Nephron progenitor cell (in vitro differentiated cells): ENCODE measurements at places on chromosomes 7 and 10.

GRCh38 chr10:22344249-22344648 is 1.0 kb upstream of the SPAG6 start:
- peaks cover 23% of the 10 kb centered on the region for H3K4me1 ChIP-seq
- no peak for DNase-seq
- H3K4me3 ChIP-seq = peak overlapping the region; percentile 70
- H3K27me3 ChIP-seq = peaks cover 91% of the 10 kb centered on the region
- no peaks in the 10 kb centered on the region for H3K36me3 ChIP-seq

DNA sequence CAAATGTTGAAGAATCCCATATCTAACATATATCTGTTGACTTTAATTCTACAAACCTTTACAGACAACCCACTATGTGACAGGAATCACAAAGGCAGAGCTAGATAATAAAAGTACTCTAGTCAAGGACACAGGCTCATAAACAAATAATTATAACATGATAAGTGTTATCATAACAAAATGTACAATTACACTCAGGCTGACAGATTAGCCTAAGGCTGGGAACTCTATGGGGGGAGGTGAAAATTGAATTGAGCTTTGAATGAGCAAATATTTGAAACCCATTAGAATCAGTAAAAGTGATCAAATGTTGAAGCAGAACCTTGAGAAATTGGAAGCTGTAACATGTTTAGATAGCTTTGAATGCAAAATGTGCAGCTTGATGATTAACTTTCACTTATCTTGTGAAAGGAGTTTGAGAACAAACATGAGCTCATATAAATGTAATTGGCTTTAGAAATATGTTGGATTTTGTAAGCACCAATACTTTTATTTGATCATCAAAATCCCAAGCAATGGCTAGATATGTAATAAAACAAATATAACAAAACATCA is 970.2 kb downstream of the SORCS3 start:
- H3K36me3 ChIP-seq = no peaks in the 10 kb centered on the region
- peaks cover 4% of the 10 kb centered on the region for H3K27me3 ChIP-seq
- no peak overlapping the region for H3K27ac ChIP-seq
- H3K4me1 ChIP-seq = no peaks in the 10 kb centered on the region
- DNase-seq = no peak

DNA sequence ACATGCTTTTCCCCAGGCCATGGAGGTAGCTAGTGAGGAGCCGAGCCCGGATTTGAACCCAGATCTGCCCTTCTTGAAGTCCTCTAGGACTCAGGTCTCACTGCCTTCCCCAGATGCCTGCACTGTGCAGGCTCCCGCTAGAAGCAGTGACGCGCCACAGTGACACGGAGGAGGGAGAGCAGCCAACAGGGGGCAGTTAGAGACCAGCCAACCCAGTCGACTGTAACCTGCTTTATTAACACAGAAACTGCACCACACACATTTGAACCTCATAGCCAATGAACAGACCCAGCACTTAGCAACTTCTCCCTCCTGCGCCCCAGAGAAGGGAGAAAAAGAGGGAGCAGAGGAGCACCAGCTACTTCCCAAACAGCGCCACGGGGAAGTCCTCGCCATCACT is 27.4 kb downstream of the PILRA start:
- no peaks in the 10 kb centered on the region for H3K36me3 ChIP-seq
- peaks cover 42% of the 10 kb centered on the region for H3K27me3 ChIP-seq
- H3K4me1 ChIP-seq = peaks cover 29% of the 10 kb centered on the region
- DNase-seq = peak; percentile 60
- no peak overlapping the region for H3K27ac ChIP-seq
- no peak overlapping the region for H3K4me3 ChIP-seq

GRCh38 chr7:85483177-85483576 is 296.3 kb upstream of the SEMA3D start:
- DNase-seq = no peak
- no peak overlapping the region for H3K27ac ChIP-seq
- H3K27me3 ChIP-seq = no peaks in the 10 kb centered on the region
- H3K4me1 ChIP-seq = no peaks in the 10 kb centered on the region
- no peaks in the 10 kb centered on the region for H3K36me3 ChIP-seq
- no peak overlapping the region for H3K4me3 ChIP-seq

DNA sequence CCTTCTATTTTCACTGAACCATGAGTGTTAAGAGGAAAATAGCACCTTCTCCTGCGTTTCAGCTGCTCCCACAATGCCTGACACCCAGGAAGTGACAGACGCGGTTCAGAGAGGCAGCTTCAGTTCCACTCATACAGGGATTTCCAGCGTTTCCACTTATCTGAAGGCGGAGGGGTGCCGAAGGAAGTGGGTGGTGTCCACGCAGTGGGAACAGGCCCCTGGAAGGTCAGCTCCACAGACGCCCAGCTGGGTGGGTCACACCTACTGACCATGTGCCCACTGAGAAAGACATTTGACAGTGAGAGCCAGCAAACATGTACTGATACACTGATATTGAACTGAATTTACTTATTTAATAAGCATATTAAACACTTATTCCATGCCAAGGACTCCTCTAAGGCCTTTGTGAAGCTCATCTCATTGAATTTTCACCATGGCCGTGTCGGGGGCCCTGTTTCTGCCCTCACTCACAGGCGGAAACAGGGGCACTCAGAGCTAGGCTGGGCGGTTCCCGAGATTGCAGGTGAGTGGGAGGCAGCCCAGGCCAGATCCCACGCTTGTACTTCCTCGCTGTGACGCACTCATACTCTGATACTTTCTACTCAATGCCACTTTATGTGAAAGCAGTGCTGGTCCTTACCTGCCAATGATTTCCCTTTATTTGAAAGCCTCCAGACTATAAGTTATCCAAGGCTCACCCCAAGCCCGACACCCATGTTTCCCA is 96.8 kb downstream of the TCERG1L start:
- DNase-seq = no peak
- H3K36me3 ChIP-seq = no peaks in the 10 kb centered on the region
- H3K27ac ChIP-seq = peak overlapping the region; percentile 40
- H3K27me3 ChIP-seq = peaks cover 13% of the 10 kb centered on the region
- H3K4me1 ChIP-seq = peaks cover 14% of the 10 kb centered on the region

GRCh38 chr7:91446819-91447218 is 182.6 kb downstream of the FZD1 start:
- no peaks in the 10 kb centered on the region for H3K36me3 ChIP-seq
- no peak overlapping the region for H3K27ac ChIP-seq
- H3K4me3 ChIP-seq = no peak overlapping the region
- H3K27me3 ChIP-seq = peaks cover 2% of the 10 kb centered on the region
- no peak for DNase-seq
